ENCODE measurements at places on chromosomes 11 and 22.
A peak's percentile ranks its signal among the peaks of the same experiment; 100 is the strongest.

DNA sequence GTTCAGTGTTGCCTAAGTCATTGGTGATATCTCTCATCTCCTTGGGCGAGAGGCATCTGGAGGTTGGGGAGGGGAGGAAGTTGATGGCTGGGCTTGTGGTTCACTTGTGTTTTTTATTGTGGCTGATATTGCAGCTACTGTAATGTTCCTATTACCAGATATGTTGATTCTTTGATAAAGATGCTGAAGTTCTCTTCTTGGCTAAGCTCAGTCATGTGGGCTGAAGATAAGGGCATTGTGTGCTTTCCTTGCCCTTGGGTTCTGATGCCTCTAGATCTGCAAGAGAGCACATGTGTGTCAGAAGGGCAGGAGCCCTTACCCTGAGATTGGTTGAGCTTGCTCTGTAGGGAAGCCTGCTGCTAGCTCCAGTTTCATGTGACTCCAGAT is 12.0 kb downstream of the STX3 start:
- DNase-seq, result no peak

DNA sequence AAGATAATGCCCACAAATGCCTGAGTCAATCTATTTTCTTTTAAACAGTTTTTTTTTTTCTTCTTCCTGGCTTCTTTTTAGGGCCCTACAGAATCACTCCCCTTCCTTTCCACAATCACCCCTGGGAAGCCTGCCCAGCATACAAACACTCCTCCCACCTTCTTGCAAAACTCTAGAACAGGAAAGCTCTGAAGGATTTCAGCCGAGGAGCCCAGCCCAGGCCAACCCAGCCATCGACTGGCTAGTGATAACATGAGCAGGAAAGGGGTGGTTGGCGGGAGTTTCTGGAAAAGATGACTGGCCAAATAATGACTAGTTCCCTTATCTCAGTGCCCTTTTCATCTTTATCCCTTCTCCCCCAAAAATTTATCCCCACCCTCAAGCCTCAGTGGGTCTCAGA is 68.2 kb downstream of the USP35 start:
- DNase-seq, result no peak

DNA sequence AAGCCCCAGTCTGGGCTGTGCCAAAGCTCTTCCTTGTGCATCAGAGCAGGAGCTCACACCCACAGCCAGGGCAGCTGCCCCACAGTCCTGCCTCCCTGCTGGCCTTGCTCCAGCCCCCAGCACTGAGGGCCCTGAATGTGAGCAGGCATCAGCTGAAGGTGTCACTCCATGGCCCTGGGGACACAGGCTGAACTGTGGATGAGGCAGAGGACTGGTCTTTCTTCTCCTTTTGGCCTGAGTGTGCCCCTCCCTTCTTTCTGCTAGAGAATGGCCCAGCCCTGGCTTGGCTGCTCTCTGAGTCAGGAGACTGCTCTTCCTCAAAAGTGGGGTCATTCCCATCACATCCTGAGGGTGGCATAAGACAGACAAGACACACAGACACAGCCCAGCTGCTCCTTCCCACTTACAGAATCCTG is 16.2 kb downstream of the OTOG start:
- no peak for DNase-seq

GRCh38 chr11:95378111-95378510 is 147.1 kb upstream of the SESN3 start:
- no peak for DNase-seq

GRCh38 chr22:40746428-40747220 is 67.3 kb downstream of the MCHR1 start:
- no peak for DNase-seq

GRCh38 chr22:36768616-36769015 is 7.3 kb downstream of the IFT27 start:
- DNase-seq, result peak; percentile 66

- DNase-seq, result no peak
Observed at GRCh38 chr22:28046100-28046499, 127.0 kb upstream of the PITPNB start.

GRCh38 chr11:88398372-88398771 is 60.8 kb upstream of the CTSC start:
- DNase-seq, result no peak

GRCh38 chr11:59000003-59000402 is 60.7 kb downstream of the GLYATL1 start:
- no peak for DNase-seq

DNA sequence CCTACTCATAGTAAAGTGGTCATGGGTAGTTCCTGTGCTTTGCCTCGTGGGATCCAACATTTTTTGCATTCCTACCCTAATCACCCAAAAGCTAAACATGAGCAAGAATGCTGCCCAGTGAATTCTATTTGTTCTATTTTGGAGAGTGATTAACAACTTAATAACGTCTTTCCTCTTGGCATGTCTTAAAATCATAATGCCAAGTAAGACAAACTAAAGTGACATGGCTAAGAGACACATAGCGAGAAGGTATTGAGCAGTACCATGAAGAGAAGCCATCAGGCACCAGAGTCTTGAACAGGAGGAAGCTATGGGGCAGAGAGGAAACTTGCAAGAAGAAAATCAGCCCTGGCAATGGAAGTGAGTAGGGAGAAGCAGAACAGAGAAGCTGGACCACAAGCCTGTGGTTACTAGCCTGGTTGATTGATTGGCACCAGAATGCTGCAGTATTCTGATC is 32.0 kb downstream of the EXPH5 start:
- peak; percentile 34 for DNase-seq

DNA sequence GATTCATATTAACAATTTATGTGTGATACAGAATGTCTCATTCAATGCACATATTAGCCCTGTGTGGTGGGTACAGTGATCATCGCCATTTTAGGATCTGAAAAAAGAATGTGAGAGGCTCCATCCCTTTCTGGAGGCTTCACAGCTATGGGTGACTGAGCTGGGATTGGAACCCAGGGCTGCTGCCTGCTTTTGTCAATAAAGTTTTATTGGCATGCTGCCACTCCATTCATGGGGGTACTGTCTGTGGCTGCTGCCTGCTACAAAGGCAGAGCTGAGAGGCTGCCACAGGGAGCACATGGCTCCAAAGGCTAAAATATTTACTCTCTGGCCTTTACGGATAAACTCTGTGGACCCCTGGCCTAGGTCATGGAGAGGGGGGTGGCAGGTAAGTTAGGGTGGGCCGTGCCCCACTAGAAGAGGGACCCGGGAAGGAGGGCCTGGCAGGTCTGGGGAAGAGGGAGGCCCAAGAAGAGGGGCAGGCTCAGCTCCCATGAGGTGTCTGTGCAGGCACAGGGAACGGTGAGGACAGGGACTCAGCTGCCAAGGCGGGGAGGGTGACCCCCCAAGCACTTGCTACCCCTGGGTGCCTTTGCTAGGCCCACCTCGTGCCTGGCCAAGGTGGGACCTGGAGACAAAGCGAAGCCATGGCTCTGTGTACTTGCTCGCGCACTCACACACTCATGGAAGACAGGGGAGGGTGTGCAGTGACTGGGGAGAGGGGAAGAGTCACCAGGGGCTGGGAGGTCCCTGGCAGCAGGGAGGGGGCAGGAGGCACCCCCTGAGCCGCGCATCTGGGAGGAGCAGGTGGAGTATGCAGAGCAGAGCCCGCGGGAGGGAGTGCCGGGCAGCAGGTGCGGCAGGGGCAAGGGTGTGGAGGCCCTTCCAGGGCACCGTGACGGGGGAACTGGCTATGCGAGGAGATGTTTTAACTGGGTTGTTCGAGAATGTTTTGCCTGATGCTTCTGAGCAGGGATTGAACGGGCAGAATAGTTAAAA is 335.3 kb downstream of the CTTN start:
- DNase-seq, result no peak

- DNase-seq, result no peak
Observed at GRCh38 chr11:131840545-131840944, 470.1 kb downstream of the NTM start.

GRCh38 chr22:35997438-35997837 is 31.2 kb downstream of the RBFOX2 start:
- DNase-seq, result no peak

- no peak for DNase-seq
Observed at GRCh38 chr11:128367573-128367972, 219.8 kb downstream of the ETS1 start.

All from osteocyte (in vitro differentiated cells).